ENCODE measurements at places on chromosomes 4 and X.

DNA sequence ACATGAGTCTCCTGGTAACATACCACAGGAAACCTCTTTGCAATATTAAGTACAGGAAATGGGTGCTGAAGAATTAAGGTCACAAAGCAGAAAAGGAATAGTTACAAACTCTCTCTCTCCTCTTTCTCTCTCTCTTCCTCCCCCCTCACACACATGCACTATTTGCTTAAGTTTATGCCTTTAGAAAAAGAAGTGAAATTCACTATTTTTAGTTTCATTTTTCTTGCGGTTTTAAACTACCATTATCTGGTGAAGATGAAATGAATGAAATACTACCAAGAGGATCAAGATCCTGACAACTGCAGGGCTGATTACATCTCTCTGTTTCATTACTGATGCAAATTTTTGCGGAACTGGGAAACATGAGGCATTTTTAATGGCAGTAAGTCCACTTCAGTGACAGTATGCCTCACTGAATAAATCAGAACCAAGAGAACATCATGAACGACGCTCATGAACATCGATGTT, 64.3 kb upstream of the FTHL17 start:
- DNase-seq, result no peak

GRCh38 chrX:122046815-122047214, 999.4 kb downstream of the GLUD2 start:
- DNase-seq, result no peak

GRCh38 chr4:148048598-148048997, 316.7 kb downstream of the ARHGAP10 start:
- no peak for DNase-seq

DNA sequence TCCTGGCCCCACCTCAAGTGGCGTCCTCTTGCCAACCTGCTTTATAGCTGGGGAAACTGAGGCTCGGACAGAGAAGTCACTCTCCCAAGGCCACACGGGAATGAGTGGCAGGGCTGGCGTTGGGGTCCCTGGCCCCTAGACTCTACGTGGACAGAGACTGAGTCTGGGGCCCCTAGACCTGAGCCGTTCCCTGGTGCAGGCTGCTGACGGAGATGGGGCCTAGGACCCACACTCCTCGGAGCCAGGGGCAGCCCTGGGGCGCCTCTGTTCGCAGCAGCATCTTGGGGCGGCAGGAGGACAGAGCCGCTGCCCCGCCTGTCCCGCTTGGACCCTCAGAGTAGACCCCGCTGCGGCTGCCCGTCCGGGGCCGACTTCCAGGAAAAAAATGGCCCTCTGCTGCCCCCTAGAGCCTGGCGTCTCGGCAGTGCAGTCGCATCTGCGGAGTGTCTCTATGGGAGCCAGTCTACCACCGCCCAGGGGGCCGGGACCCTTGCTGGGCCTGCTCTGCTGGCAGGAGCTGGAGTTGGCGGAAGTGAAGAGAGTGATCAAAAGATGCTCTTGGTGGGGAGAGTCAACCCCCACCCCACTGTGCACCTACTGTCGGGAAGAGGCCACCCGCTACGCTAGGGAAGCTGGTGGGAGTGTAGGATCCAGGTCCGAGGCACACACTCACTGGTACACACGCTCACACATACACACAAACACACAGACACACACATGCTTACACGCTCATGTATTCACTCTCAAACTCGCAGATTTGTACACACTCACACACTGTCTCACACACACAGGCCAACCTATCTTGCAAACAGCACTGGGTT, 220.1 kb downstream of the AFAP1 start:
- peak; percentile 96 for DNase-seq

DNA sequence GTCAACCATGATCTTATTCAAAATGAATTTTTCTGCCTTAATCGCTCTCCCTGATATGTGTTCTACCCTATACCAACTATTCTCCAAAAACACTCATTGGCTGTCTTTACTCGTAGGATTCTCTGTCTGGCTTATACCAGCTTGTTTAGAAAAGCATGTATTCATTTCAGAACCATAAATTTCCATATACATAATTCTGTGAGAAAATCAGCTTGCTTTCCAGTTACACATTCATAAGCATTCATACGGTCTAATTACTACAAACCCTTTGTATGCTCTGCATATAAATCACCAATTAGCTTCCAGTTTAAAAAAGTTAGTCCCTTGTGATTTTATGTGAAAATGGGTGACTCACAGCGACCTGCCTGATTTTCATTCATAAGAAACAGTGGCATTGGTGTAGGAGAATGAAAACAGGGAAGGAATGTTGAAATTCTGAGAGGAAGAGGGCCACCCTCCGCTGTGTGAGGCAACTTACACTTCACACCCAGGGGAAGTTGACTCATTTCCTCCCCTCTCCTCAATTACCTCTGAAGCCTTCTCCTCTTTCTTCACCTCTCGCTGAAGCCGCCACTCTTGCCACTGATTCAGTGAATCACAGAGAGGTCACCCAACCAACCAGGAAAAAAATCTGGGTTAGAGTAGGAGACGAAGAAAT, 63.3 kb downstream of the MEPE start:
- peak; percentile 67 for DNase-seq

- DNase-seq, result no peak
Observed at GRCh38 chrX:127190381-127190780, 370.9 kb downstream of the PRR32 start.

GRCh38 chr4:131091896-131092295, 1995.9 kb downstream of the C4orf33 start:
- DNase-seq, result peak; percentile 8

GRCh38 chr4:139018501-139018900, 2.9 kb downstream of the NOCT start:
- DNase-seq, result no peak

Data from iPS-NIHi11 (cell line).